ENCODE measurements at places on chromosomes 7 and 10.
A peak's percentile ranks its signal among the peaks of the same experiment; 100 is the strongest.

DNA sequence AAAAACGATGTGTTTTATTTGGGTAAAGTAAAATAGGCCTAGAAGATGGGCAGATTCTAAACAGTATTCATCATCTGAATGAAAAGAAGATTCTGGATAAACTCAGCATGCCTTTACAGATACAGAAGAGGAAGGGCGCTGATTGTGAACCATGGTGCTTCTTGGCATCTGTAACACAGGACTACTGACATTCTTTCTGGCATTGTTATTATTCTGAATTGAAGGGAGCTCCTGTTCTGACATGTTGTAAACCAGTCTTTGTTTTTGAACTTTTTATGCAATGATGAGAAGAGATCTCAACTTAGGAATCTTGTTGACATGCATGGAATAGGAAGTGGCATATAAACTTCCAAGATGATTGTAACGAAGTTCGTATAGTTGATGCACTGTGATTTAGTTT, 13.5 kb downstream of the RPA3 start:
- no peak for DNase-seq

DNA sequence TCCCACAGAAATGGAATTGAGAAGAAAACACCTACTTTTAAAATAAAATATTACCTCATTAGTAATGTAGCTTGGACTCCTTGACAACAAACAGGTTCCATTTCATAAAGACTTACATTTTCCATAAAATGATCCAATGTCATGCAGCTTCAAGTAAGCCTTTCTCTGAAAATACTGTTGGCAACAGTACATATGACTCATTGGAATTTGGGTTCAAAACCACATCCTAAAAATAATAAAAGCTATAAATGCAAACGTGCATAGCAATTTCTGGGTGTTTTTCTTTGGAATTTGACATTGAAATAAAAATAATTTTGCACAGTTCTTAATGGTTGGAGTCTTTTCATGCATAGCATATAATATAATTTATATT, 47.9 kb downstream of the FHIP2A start:
- no peak for DNase-seq

DNA sequence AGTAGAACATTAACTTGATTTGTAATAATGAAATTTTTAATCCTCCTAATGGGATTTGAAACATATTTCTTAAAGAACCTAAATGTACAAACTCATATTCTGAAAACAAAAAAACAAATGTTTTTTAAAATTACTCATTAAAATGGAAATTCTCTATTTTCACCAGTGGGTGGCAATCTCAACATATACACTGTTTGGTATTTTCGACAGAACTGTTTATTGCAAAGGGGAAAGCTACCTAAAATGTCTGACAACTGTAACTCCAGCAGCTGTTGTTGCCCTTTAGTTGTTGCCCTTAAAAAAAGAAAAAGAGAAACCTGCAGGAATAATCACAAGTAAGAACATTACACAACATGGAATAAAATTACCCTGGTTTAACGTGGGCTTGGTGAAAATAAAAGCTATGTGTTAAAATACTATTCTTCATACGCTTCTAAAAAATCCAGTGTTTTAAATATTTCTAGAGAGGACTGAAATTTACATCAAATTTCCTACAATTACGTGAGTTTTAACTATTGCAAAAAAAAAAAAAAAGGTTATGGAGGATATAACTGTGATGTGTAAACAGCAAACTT, 54.5 kb downstream of the COL1A2 start:
- peak; percentile 70 for DNase-seq

DNA sequence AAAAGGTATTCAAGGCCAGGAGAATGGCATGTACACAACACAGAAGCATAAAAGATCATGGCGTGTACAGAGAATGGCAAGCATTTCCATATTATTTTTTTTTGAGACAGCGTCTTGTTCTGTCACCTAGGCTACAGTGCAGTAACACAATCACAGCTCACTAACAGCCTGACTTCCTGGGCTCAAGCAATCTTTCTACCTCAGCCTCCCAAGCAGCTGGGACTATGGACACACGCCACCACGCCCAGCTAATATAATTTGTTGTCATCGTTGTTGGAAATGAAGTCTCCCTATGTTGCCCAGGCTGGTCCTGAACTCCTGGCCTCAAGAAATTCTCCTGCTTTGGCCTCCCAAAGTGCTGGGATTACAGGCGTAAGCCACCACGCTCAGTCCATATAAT, 27.3 kb downstream of the ANXA7 start:
- no peak for DNase-seq

- DNase-seq: no peak
Observed at GRCh38 chr7:18896343-18896975, 221.0 kb downstream of the TWIST1 start.

GRCh38 chr7:101538596-101539459, 90.3 kb downstream of the MYL10 start:
- no peak for DNase-seq

DNA sequence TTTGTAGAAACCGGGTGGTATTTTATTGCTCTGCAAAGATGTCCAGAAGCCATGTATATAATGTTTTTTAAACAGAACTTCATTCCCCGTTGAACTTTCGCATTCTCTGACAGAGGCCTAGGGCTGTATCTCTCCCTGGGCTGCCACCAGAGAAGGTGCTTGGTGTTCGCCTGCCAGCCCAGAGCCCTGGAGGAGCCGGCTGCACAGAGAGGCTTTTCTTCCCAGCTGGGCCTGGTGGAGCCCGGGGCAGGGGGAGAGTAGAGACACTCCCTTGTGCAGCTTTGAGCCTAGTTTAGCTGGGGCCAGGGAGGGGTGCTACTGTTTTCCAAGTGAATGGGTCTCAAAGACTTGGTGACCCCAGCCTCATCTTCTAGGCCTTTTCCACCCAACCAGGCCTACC, 13.6 kb upstream of the TRIM8 start:
- DNase-seq: no peak

DNA sequence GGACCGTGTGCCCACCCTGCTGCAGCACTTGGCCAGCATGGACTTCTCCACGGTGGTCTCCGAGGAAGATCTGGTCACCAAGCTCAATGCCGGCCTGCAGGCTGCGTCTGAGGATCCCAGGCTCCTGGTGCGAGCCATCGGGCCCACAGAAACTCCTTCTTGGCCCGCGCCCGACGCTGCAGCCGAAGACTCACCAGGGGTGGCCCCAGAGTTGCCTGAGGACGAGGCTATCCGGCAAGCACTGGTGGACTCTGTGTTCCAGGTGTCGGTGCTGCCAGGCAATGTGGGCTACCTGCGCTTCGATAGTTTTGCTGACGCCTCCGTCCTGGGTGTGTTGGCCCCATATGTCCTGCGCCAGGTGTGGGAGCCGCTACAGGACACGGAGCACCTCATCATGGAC, 1.4 kb downstream of the RBP3 start:
- DNase-seq: no peak

GRCh38 chr10:86699991-86700840, 31.9 kb downstream of the LDB3 start:
- no peak for DNase-seq

DNA sequence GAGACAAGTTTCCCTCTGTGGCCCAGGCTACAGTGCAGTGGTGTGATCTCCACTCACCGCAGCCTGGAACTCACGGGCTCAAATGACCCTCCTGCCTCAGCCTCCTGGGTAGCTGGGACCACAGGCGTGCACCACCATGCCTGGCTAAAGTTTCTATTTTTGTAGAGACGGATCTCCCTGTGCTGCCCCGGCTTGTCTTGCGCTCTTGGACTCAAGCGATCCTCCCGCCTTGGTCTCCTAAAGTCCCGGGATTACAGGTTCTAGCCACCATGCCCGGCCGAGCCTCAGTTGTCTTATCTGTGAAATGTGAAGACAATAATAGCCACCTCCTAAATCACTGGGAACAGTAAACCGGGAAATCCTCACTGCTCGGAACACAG, 88.1 kb downstream of the FOXL3 start:
- DNase-seq: no peak

GRCh38 chr7:138852469-138852868, 54.5 kb upstream of the ATP6V0A4 start:
- DNase-seq: no peak

DNA sequence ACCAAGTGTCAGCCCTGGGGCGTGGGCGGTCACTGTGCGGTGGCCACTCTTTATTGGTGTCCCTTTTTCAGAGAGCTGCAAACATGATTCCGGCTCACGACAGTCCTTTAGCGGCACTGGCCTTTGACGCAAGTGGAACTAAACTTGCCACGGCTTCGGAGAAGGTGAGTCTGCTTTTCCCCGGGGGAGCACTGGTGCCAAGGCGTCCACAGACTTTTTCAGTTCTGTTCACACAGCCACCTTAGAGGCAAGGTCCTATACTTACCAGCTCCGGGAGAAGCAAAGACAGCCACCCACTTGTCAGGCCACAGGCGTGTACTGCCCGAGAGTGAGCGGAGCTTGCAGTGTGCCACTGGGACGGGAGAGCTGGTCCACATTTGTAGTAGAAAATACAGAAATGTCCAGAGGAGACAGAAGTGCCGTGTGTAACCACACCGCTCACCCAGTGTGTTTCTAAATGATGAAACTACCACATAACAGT, 27.9 kb downstream of the WIPI2 start:
- DNase-seq: no peak

- DNase-seq: no peak
Observed at GRCh38 chr10:113823389-113823788, 30.5 kb downstream of the DCLRE1A start.

- DNase-seq: no peak
Observed at GRCh38 chr10:13831711-13832141, 245.0 kb downstream of the PRPF18 start.

GRCh38 chr7:103636153-103636552, 190.1 kb upstream of the SLC26A5 start:
- DNase-seq: no peak

DNA sequence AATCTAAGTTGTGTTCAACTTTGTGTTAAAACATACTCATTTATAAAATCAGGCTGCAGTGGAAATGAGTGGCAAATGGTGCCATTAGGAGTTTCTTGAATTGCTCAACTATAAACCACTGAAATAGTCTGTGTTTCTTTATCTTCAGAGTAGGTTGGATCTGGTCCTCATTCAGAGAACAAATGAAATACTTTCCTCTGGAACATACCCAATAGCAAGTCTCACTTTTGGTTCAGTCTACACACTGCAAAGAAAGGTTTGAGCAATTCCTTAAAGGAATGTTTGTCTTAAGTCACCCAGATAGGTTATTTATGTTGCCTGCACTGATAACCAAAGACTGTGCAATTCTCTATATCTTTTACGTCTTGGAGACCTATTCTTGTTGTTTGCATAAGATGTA, 62.5 kb downstream of the ABCB4 start:
- no peak for DNase-seq

- DNase-seq: no peak
Observed at GRCh38 chr7:85230623-85231022, 43.8 kb upstream of the SEMA3D start.

DNA sequence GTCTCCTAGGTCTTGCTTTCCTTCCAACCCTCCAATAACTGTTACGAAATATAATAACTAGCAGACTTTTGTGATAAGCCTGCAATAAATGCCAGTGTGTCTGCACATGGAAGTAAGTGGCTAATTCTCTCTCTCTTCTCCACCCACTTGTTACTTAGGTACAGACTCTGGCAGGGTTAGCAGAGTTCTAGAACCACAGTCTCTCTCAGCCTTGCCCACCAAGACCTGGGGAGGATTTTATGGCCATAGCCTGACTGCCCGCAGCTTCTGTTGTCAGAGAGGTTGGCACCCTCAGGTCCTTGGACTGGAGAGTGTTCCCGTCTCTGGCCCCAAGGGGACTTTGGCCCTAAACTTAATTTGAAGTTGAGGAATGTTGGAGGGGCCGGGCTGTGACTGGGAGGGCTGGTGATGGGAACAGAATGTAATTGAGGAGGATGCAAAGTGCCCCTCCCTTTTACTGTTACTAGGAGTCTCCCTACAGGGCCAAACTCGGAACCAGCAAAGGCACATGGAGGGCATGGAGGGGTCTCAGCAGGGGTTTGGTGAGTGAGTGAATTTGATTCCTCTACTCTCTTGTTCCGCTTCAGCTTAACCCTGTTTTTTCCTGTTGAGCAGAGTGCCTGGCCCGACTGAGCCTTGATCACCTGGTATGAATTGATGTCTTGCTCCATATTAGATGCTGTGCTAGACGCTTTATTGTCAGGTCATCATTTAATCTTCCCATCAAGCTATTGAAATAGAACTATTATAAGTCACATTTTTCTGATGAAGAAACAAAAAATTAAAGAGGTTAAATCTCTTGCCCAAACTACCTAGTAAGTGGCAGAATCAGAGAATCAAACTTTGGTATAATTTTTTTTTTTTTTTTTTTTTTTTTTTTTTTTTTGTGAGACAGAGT, 37.0 kb upstream of the LCOR start:
- DNase-seq: no peak

GRCh38 chr7:81956520-81956919, 186.7 kb upstream of the HGF start:
- peak; percentile 8 for DNase-seq

- no peak for DNase-seq
Observed at GRCh38 chr7:91383053-91383904, 119.0 kb downstream of the FZD1 start.

DNA sequence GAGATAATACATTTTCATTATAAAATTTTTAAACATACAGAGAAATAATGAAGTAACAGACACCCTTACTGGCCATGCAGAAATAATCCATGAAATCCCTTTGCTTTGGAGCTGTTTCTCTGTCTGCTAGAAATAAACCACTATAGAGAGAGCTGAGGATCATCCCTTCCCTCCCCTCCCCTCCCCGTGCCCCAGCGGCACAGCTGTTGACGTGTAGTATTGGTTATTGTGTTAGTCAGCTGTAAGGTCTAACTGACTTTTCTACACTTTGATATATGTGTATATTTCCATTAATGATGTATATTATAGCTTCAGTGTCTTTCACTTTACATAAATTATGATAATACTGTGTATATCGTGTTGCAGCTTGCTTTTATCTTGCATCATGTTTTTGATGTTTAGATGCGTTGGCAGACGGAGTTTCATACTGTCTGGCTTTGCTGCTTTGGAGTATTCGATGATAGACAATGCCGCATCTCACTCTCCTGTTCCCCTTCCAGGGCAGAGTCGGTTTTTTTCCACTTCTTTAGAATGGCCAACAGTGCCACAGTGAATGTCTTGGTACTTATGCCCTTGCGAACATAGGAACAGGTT, 27.4 kb upstream of the GRID1 start:
- no peak for DNase-seq

- no peak for DNase-seq
Observed at GRCh38 chr7:129535896-129536295, 33.6 kb downstream of the SMKR1 start.

DNA sequence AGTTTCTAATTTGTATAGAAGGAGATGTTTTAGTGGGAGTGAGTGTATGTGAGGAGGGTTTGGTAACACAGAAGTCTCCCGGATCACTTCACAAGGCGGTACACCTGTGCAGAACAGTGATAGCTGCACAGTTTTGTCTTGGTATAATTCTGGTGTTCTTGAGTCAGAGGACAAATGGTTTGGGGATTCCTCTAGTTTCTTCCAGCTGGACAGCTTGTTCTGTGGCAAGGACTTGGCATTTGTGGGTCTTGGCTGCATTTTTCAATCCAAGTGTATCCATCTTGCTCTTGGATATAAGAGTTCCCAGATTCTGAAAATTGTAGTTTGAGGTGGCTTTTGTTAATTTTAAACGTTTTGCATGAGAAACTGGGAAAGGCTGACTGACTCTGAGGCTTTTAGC, 135.7 kb downstream of the AHR start:
- no peak for DNase-seq

All from NCI-H748 treated with DMSO at 0.1 percent for 48 hours (cell line).